ENCODE measurements at places on chromosomes 13 and 19. TPM values are rescaled to one million over a fixed set of nuclear protein-coding genes. Genes with fewer than 3 reads are reported as not detected.

Gene PDCD2L
- 28.4 TPM for total RNA-seq

Gene IGFL2
- not detected for total RNA-seq

Gene CEACAM8
- total RNA-seq = not detected

Gene PLPP2
- total RNA-seq = 45.5 TPM

Gene GRWD1
- 28.7 TPM for total RNA-seq

Gene NANOS2
- total RNA-seq = not detected

Gene VAV1
- total RNA-seq = 1.7 TPM

All from nasal cavity respiratory epithelium epithelial cell of viscerocranial mucosa (primary cell).